ENCODE measurements at places on chromosomes 1 and 21.
A peak's percentile ranks its signal among the peaks of the same experiment; 100 is the strongest.

- no peak for DNase-seq
Observed at GRCh38 chr1:2786329-2787162, 14.9 kb downstream of the TTC34 start.

GRCh38 chr1:26786437-26787380 lies 1.0 kb upstream of the PIGV start:
- peak; percentile 55 for DNase-seq

GRCh38 chr1:192358402-192358801 lies 41.6 kb downstream of the RGS21 start:
- no peak for DNase-seq

DNA sequence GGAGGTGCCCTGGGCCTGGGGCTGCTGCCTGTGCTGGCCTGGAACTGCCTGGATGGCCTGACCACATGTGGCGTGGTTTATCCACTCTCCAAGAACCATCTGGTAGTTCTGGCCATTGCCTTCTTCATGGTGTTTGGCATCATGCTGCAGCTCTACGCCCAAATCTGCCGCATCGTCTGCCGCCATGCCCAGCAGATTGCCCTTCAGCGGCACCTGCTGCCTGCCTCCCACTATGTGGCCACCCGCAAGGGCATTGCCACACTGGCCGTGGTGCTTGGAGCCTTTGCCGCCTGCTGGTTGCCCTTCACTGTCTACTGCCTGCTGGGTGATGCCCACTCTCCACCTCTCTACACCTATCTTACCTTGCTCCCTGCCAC lies 1.8 kb downstream of the GPR3 start:
- DNase-seq, result no peak

DNA sequence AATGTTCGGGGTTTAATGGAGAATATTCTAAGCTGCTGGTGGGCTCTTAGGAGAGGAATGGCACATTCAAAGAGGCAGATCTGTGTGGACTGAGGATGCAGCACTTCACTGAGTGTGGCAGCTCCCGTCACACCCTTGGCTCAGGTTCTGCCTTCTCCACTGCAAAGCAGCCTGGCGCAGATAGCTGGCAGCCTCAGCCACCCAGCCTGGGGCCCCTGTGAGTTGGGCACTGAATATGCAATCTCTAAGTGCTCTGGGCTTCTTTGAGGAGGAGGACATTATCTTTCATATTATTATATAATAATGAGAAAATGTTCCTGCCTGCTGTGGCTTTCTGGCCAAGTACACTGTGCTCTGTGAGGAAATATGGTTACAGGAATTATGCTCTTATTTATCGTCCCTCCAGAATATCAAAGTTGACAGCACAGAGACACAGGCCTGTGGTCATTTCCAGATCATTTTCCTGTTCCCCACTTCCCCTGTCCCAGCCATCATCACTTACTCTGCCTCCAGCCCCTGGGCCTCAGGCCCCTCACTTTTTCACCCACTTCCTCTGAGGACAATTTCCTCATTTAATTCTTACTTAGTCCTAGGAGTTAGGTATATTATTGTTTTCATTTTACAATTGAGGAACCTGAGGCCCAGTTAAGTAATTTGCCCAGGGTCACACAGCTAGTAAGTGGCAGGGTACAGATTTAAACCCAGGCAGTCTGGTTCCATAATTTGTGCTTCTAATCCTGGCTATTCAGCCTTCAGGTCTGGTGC lies 53.6 kb downstream of the MAB21L3 start:
- DNase-seq, result no peak

DNA sequence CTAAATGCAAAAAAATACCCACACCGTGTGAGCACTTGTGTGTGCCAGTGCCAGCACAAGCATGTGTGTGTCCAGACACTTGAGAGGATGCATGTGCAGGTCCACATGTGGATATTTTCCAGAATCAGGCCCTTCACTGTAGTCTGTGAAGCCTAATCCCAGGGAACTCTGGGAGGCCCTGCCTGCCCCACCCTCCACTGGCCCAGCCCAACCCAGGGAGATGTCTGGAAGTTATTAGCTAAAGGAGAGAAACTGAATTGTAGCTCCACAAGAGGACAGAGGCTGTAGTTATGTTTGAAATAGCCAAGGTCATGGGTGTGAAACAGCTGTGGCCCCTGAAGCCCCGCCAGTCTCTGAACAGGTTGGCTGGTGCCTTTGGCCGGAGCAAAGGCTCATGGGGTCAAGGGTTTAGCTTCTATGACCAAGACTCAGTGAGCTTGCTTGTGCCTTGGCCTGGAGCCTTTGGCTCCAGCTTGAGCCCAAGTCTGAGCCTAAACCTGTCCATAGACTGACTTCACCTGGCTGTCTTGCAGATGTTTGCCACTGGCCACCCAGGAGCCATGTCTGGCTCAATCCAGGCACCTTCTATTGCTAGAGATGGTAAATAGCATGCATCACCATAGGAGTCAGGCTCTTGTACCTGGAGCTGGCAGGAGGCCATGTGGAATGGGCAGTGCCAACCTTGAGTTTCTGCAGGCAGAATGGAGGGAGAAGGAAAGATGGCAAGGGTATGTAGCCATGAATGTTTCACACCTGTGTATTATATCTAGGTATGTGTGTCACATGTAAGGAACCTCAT lies 69.9 kb downstream of the TMEM53 start:
- no peak for DNase-seq

- no peak for DNase-seq
Observed at GRCh38 chr1:77986810-77987209, 7.9 kb upstream of the FUBP1 start.

- no peak for DNase-seq
Observed at GRCh38 chr1:9453375-9453774, 85.9 kb upstream of the SLC25A33 start.

GRCh38 chr1:110489973-110490542 lies 28.9 kb downstream of the KCNA10 start:
- no peak for DNase-seq

- DNase-seq, result peak; percentile 45
Observed at GRCh38 chr1:86704972-86705664, 742 bp downstream of the SH3GLB1 start.

- DNase-seq, result no peak
Observed at GRCh38 chr21:33967086-33967571, 51.5 kb upstream of the ATP5PO start.

DNA sequence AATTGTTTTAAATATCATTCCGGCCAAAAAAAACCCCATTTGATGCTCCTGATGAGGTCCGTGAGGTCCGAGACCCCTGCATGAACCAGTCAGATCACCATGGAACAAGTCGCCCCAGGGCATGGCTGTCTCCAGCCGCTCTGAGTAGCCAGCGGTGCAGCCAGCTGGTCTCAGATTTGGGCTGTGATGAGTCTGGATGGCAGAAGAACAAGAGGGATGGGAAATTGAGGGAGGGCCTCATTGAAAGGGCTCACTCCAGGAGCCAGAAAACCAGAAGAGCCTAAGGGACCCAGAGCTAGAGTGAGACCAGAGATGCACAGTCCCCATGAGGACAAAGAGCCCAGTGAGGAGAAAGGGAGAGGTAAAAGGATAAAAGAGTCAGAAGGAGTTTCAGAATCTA lies 174.0 kb downstream of the TOMM20 start:
- no peak for DNase-seq

GRCh38 chr1:19488136-19488535 lies 2.8 kb upstream of the CAPZB start:
- no peak for DNase-seq

GRCh38 chr1:239587066-239587465 lies 200.7 kb downstream of the CHRM3 start:
- DNase-seq, result no peak

All from NCI-H510A (cell line).